ENCODE measurements at places on chromosomes 2 and 18.
A peak's percentile ranks its signal among the peaks of the same experiment; 100 is the strongest.

GRCh38 chr18:24627644-24628315 lies 167.3 kb downstream of the HRH4 start:
- no peak for DNase-seq

DNA sequence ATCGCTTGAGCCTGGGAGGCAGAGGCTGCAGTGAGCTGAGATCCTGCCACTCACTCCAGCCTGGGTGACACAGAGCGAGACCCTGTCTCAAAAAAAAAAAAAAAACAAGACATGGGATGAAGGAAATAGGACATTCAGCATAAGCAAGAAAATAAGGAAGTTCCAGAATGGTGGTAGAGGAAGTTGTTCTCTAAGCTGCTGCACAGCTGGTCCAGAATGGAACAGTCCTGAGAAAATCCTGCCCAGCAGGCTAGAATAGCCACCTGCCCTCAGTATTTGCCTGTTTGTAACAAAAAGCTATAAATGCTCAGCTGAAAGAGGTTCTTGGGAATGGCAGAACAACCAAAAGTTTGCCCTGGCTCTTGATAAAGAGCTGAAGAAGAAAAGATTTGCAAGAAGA lies 11.1 kb upstream of the MAPRE3 start:
- no peak for DNase-seq

DNA sequence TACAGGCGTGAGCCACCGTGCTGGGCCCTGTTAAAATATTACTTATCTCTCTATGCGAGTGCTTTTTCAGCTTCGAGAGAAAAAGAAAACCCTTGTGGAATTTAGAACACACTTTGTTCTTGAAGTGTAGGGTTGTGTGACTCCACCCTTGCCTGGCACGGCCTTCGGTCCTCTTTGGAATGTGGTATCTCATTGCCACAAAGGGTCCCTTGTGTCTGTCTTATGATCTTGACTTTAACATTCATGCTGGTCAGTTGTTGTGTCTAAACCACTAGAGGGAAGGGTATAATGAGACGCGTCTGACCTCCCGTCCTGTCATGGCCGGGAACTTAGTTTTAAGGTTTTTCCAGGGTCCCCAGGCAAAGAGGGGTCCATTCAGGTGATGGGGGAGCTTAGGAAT lies 246.4 kb downstream of the VAPA start:
- DNase-seq: no peak

DNA sequence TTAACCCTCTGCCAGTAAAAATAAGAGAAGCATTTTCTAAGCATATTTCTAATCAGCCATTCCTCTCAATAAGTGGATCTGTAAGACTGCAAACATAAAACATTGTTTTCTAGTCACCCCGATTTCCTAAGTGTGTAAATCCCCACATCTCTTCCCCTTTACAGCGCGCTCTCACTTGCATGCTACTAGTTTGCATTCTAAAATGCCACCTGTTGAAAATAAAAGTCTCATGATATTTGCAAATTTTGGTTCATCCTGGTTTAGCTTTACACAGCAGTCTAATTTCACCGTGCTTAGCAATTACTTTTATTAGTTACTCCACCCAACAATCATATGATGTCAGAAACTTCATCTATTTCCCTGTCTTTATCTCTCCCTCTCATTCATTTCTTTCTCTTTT lies 1230.7 kb upstream of the ZEB2 start:
- DNase-seq: no peak

DNA sequence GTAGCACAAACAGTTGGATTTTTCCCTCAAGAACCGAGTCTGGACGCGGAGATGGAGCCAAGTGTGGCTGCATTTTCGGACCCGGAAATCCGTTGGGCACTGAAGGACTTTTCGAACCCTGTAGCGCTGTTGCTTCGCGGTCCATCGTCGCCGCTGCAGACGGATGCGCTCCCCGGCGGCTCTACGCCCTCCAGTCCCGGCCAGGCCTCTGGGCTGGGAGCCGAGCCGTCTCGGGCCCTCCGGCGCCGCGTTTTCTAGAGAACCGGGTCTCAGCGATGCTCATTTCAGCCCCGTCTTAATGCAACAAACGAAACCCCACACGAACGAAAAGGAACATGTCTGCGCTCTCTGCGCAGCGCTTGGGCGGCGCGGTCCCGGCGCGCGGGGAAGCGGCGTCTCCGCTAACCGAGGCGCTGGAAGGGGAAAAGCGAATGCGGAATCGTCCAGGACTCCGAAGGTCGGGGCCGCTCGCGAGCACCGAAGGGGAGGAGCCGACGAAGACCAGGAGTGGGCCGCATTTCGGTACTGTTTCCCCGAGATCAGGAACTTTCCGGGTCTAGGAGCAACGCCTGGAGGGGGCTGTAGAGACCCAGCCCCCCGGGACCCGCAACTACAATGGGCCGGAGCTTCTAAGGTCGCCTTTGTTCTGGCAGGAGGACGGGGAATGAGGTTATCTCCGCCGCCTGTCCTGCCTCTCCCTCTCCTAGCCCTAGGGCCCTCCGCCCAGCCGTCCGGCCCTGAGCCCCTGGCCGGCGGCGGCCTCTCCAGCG lies 3.2 kb downstream of the EMX1 start:
- peak; percentile 36 for DNase-seq

DNA sequence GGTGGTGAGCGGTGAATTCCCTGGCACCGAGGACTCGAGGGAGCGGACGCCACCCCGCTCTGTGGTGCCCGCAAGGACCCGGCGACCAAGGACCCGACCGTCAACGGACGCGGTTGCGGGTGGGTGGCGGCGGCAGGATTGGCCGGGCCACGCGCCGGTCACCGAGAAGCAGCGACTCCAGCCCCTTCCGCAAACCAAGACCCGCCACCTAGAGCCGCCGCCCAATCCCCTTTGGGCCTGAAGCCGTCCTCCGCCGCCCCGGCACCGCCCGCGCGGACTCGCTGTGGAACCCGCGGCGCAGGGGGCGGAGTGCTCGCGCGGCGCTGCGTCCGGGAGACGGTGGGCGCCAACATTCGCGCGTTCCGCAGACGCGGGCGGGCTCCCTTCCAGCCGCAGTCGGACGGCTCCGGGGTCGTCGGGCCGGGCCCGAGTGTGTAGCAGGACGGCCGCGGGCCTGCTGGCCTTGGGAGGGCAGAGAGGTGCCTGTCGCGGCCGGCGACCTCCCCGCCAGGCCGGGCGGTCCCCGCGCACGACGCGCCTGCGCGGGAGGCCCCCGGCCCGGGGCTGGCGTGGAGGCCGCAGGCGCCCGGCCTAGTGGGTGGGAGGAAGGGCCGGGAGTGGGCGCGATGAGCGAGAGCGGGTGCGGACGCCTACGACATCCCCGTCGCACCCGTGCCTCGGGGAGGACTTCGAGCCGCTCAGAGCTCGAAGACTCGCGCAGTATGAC lies at the start of the genes FAM228B and PFN4:
Gene FAM228B, plus strand, starts transcription at position 275 of the 727 bp plus-strand sequence. CDS start 893 bp downstream, outside the sequence.
Gene PFN4, minus strand, starts transcription at position 140 of the 727 bp plus-strand sequence. CDS start 799 bp downstream, outside the sequence.
- peak; percentile 87 for DNase-seq

GRCh38 chr18:70966419-70966818 lies 677.6 kb downstream of the SOCS6 start:
- no peak for DNase-seq

DNA sequence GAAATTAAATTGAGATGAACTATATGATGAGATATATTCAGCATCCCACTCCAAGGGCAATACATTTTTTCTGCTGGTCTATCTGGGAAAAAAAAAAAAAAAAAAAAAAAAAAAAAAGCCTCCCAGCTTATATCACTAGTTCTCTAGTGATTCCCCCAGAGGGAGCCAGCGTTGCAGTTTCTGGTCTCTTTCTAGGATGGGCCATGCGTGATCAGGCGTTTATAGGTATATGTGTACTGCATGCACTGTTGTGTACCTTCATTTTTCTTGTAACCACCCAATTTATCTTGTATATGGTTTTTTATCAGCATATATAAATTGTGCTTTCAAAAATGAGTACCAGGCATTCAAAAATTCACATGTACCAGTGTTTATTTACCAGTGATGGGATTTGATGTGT lies 35.1 kb downstream of the DCDC2C start:
- DNase-seq: peak; percentile 31

GRCh38 chr18:58697146-58697545 lies 25.9 kb downstream of the MALT1 start:
- DNase-seq: peak; percentile 60

DNA sequence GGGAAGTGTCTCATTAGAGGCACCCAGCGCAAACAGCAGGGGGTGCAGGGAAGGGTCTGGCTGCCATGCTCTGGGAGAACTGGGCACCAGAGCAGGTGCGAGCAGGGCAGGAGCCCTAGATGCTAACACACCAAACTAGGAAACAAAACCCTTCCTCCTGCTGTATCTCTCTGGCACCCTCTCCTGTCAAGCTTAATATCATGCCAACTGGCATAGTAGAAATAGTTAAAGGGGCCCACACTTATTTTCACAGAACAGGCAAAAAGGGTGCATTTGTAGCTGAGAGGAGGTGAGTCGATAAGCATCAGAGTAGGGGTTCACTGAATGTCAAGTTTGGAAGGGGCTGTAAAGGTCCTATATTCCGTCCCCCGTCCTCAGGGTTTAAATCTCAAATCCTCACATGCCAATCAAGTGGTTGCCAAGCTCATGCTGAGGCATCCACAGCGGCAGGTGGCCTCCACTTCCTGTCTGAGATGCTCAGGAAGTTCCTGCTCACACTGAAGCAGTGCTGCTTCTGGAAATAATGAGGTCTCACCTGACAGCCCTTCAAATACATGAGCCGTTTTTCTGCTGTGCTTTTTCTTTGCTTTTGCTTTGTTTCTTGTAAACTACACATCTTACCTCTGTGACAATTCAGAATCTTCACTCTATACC lies 14.9 kb upstream of the ACKR3 start:
- DNase-seq: no peak

- no peak for DNase-seq
Measured at GRCh38 chr2:43057026-43057741, 169.2 kb downstream of the ZFP36L2 start.

All from activated CD4-positive, alpha-beta T cell treated with anti-CD3 and anti-CD28 coated beads, Interleukin-10, Interleukin-2, amounts not matched to agents 100 ng/mL and 50 ng/mL, durations not matched to agents 16 hours and 8 hours (primary cell).